Fibroblast of skin of back (primary cell): ENCODE measurements at places on chromosomes 6 and 20.

DNA sequence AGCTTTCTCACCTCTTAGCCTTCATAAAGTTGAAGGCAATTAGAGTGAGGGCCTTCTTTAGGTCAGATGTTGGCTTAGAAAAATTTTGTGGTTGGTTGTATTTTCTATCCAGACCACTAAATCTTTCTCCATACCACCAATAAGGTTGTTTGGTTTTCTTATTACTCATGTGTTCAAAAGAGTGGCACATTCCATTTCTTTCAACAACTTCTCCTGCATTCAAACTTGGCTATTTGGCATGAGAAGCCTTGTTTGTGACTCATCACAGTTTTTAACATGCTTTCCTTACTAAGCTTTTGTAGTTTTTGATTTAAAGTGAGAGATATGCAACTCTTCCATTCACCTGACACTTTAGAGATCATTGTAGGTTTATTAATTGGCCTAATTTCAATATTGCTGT, 949.6 kb downstream of the TBC1D32 start:
- DNase-seq = peak; percentile 83

GRCh38 chr6:74966712-74967111, 239.1 kb downstream of the COL12A1 start:
- DNase-seq = no peak

DNA sequence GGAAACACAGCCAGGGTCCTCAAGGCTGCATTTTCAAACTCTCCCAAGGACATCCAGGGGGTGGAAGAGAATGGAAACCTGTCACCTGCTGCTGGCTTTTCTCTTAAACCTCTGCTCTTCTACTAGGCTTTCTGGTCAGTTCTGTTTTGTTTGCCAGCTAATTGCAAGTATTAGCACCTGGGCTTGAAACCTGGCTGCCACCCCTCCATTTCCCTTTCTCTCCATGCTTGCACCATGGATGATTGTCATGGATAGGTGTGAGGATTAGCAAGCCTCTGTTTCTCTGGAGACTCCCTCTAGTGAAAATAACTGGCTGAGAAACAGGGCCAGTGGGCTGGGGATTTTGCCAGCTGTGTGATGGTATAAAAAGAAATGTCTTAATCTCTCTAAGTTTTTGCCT, 33.0 kb upstream of the GPR6 start:
- no peak for DNase-seq

GRCh38 chr6:139640921-139641320, 266.5 kb upstream of the CITED2 start:
- DNase-seq = no peak

GRCh38 chr20:34896086-34896621, 19.7 kb downstream of the ACSS2 start:
- peak; percentile 11 for DNase-seq

- peak; percentile 91 for DNase-seq
Observed at GRCh38 chr6:81613606-81614005, 138.9 kb downstream of the TENT5A start.

DNA sequence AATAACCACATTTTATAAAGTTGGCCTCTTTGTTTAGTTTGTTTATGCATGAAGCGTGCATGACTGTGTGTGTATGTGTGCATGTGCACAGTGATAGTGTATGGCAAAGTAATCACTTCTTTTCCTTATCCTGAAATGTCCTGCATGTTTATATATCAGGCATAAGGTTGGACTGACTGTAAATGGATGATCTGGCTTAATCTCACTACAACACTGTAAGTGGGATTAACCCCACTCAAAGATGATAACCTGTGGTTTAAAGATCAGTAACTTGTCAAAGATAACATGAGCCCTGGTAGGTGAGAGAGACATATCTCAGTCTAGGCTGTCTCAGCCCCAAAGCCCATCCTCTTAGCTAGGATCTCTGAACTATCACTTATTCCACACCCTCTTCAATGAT, 376.6 kb upstream of the TSHZ2 start:
- DNase-seq = no peak

DNA sequence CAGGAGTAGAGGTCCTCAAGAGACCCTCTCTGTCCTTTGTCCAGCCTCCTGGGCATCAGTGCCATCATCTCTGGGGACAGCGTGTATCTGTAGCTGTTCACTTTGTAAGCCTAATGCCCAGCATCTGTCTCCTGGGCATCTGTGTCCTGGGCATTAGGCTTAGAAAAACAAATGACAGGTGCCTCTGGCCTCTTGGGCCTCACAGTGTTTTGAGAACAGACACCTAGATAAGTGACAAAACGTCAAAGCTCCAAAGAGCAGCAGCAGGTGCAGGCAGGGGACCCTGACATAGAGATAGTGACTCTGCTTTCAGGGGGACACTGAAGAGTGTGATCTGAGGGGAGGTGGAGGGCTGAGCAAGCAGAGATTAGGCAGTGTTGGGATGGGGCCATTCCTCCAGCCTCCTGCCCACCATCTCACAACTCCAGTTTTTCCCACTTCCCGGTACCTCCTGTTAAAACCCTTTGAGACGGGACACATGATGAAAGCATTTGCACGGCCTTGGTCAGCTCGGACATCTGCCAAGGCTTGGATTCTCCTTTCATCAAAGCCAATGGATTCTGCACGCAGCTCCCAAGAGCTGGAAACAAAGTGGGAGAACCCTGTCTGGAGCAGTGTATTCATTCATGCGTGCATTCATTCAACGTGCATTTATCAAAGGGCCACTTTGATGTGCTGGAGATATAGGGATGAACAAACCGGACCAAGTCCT, 55.5 kb upstream of the CD93 start:
- DNase-seq = no peak

DNA sequence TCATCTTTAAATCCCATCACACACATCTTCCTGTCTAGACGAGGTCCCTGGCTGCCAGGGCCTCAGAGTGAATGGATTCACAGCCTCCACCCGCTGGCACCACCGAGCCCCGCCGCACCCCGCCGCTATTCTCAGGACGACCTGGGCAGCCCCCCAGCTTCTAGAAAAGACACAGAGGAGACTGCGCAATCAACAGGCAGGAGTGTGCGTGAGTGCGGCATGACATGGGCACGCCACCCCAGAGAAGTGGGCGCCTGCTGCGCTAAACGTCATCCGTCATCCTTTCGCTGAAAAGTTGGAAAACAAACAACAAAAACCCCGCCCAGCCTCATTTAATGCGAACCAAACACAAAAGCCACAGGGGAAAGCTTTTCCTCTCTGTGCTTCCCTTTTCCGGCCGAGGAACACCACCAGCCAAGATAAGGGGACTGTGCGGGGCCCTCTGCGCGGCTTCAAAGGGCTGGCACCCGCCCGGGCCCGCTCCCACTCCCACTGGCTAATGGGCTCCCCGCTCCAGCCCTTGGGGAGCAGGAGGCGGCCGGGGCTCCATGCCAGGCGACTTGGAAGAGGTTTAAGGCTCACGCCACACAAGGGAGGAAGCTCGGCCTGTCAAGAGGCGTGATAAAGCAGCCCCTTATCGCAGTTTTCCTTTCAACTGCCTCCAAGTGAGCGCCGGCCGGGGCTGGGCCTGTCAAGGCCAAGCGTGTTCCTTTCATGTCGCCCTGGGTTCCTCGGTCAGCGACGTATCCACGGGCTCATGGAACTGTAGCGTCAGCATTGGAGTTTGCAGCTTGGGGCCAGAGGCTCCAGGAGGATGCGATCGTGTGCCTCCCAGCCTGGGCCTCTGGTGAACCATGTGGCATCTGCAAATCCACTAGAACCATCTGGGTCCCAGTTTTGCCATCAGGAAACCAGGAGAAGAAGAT, 50.1 kb downstream of the NFATC2 start:
- DNase-seq = peak; percentile 42

- DNase-seq = peak; percentile 75
Observed at GRCh38 chr20:25361287-25361683, 29.4 kb downstream of the ABHD12 start.

GRCh38 chr6:94478133-94479005, 1059.0 kb upstream of the EPHA7 start:
- no peak for DNase-seq

DNA sequence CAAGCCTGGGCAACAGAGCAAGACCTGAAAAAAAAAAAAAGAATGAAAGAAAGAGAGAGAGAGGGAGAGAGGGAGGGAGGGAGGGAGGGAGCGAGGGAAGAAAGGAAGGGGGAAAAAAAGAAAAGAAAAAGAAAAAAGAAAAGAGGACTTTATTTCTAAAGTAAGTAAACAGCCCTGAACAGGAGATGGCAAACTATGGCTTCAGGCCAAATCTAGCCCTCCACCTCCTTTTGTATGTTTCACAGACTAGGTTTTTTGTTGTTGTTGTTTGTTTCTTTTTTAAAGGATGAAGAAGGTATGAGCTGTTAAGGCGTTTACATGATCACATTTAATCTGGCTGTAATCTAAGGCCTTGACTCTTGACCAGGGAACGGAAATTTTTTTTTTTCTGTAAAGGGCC, 711.1 kb upstream of the NRSN1 start:
- DNase-seq = no peak

GRCh38 chr20:44019638-44020335, 105.1 kb downstream of the TOX2 start:
- DNase-seq = peak; percentile 17

- DNase-seq = no peak
Observed at GRCh38 chr6:111846492-111847409, 26.5 kb downstream of the FYN start.

- DNase-seq = no peak
Observed at GRCh38 chr6:134531611-134532010, 213.7 kb upstream of the SGK1 start.

GRCh38 chr6:159467473-159468041, 225.5 kb downstream of the SOD2 start:
- peak; percentile 45 for DNase-seq

DNA sequence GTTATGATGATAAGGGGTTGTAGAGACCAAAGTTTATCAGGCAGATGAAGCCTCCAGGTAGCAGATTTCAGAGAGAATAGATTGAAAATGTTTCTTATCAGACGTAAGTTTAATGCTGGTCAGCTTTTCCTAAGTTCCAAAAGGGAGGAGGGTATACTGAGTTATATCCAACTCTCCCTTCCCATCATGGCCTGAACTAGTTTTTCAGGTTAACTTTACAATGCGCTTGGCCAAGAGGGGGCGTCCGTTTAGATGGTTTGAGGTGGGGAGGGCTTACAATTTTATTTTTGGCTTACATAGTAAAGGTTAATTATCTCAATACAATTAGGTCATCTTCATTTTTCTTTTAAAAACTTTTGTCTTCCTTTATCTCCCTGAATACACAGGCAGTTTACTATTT, 19.4 kb upstream of the IL22RA2 start:
- DNase-seq = no peak

DNA sequence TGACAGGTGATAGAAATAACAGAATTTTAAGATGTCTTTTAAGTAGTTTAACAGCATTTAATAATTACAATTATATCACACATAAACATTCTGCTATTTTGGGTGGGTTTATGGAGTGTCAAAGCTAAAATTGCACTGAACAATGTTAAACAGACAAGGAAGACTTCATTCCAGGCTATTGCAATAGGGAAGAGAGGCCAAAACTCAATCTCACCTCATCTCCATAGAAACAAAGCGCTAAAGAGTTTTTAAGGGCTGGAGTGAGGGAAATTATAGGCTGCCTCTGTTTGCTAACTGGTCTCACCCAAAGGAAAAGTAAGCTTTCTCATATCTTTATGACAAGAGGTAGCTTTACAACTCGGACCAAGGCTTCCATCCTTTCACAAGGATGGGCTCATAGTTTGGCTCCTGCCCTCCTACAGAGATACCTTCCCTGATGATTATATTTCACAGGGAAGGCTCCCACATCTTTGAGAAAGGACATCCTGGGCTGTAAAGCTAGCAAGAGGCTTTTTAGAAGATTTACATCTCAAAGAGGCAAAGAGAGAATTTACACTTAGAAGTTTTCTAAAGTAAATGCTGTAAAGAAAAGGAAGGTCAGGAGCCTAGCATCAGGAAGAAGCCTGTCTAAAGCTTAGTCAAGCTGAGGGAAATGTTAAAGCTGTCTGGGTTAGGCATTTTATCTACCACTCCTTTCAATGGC, 350.2 kb upstream of the IMPG1 start:
- DNase-seq = no peak

- DNase-seq = peak; percentile 60
Observed at GRCh38 chr6:107264357-107264840, 149.1 kb upstream of the BEND3 start.

GRCh38 chr20:47263465-47264084, 92.9 kb downstream of the ZMYND8 start:
- no peak for DNase-seq

DNA sequence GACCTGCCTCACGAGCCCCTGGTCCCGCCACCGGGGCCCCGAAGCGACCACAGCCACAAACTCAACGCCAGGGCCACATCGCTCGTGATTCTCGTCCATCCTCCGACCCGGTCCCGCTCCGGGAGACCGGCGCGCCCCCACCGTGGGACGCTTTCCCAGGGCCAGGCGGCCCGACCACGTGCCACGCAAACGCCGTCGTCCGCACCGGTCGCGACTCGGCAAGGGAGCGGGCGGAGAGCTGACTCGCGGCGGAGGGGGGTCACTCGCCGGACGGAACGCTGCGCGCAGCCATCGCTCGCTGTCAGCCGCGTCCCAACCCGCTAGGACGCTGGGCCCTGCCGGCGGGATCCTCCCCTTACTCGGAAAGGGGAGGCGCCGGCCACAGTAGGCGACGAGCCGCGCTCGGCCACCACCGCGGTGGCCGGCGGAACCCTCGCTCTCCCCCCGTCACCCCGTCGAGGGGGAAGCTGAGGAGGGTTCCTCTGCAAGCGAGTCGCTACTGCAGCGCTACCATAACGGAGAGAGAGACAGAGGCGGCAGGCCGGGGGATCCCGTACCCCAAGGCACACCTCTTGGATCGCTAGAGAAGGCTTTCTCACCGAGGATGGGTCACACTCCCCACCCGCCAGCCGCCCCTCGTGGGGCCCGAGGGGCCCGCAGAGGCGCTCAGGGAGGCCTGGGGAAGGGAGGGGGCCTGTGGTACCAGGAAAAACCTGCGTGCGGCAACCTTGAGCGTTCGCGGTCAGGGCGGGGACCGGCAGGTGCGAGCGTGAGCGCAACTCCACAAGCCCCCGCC, 511.8 kb upstream of the ZNF337 start:
- DNase-seq = peak; percentile 29

- no peak for DNase-seq
Observed at GRCh38 chr6:20437639-20438038, 36.0 kb downstream of the E2F3 start.

- no peak for DNase-seq
Observed at GRCh38 chr6:9458424-9458823, 956.5 kb downstream of the TFAP2A start.

GRCh38 chr20:50674138-50674825, 17.1 kb downstream of the RIPOR3 start:
- no peak for DNase-seq

GRCh38 chr20:32678948-32679347, 5.2 kb upstream of the C20orf203 start:
- DNase-seq = peak; percentile 62
